ENCODE measurements at places on chromosomes 1 and 21.
A peak's percentile ranks its signal among the peaks of the same experiment; 100 is the strongest.

GRCh38 chr1:12715896-12716437 is at the start of gene AADACL3:
AADACL3 (plus strand) TSS chr1:12716110; CDS start chr1:12716177, 67 bp downstream.
- DNase-seq = no peak

DNA sequence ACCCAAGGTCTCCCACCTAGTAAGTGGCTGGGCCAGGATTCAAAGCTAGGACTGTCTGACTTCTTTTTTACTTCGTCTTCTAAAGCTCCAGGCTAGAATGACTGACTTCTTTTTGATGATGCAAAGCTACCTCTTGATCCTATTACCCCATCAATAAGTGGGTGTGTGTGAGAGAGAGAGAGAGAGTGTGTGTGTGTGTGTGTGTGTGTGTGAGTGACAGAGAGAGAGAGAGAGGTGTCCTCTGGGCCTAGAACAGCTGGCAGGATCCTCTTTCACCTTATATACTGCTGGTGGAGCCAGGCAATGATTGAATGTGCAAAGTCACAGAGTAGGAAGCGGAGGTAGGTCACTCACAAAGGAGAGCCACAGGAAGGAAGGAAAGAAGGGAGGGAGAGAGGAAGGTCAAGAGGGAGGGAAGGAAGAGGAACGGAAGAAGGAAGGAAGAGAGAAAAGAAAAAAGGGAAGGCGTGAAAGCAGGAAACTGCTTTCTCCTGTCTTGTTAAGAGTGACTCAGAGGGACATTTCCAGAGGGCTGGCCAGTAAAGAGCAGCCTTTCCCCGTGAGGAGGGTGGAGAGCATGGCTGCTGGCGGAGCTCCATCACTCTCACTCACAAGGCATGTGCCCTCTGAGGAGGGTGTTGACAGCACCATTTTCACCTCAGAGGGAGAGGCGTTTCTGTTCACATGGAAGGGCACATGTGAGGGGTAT is 68.9 kb downstream of the CDC7 start:
- DNase-seq = no peak

DNA sequence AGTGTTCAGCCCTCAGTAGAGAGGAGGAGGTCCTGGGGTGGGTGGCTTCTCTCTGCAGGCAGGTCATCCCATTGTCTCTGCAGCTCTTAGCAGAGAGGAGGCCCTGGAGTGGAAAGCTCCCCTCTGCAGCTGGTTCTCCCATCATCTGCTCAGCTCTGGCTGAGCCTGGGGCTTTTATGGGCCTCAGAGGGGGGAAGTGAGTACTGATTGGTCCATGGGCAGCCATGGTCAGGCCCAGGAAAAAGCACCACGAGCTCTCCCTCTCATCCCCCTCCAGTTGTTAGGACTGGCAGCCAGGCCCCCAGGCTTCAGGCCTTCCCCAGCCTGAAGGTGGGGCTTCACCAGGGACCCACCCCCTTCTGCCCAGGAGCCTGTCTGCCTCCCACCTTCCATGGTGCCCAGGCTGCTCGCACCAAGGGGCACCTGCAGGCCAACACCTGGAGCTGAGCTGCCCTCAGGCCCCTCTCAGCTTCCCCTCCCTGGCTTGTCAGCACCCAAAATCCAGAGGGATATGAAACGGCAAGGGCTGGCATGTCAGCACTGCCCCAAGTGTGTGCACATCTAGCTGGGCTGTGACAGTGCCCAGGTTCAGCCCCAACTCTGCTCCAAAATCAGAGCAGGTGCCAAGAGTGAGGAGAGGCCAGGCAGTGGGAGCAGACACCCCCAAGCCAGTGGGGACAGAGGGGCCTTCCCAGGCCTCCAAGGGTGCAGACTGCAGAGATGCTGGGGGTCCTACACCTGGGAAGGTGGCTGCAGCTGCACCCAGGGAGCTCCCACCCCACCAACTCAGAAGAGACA is 449.0 kb downstream of the MATN1 start:
- no peak for DNase-seq

GRCh38 chr1:195946500-195946899 is 661.7 kb downstream of the KCNT2 start:
- DNase-seq = no peak

- DNase-seq = no peak
Observed at GRCh38 chr1:205324781-205325180, 3.2 kb upstream of the NUAK2 start.

- no peak for DNase-seq
Observed at GRCh38 chr21:25909341-25909740, 174.6 kb downstream of the GABPA start.

DNA sequence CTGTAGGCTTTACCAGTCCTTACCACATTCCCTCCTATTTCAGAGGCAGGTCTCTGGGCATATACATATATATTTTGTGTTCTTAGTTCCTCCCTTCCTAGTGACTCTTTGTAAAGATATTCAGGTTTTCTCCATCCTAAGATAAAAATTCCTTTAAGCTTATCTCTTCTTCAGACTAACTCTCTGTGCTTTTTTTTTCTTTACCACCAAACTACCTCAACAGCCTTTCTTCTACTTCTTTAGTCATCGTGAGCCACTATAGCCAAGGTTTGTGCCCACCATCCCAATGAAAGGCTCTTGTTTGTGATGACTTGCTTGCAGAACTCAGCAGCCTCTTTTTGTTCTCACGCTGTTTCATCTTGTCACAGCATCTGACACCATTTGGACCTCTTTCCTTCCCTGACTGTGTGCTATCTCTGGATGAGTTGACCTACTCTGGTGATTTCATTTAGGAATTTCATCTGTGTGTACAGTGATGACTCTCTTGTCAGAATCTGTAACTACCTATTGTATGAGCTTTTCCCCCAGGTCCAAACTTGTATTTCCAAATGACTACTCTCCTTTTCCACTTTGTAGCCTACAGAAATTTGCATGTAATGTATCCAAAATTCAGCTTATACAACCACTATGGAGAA is 59.0 kb upstream of the MACF1 start:
- DNase-seq = no peak

GRCh38 chr1:156743367-156744302 is 2.7 kb upstream of the MRPL24 start:
- DNase-seq = no peak

DNA sequence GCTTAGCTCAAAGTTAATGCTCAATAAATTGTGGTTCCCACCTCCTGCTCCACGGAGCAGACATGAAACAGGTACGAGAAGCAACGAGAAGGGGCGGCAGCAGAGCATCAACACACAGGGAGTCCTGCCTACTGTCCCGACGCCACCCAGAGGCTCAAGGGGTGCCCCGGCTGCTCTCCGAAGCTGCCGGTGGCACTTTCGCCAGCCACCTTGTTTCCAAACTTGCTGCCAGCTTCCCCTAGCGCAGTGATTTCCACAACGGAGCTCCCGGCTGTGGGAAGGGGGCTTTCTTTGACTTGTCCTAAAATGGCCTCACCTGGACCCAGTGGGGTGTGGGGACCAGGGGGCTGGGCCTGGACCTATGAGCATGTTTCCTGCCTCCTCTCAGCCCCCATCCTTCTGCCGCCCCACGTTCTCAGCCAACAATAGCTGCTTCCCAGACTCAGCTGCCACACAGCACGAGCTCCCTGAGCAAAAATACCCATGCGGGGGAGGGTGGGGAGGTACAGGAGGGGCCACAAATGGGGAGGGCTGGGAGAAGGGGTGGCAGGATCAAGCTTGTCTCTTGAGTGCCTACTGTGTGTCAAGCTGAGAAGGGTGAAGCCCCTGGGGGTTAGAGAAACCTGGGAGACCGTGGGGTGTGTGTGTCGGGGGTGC is 35.6 kb upstream of the ECE1 start:
- DNase-seq = no peak

- DNase-seq = peak; percentile 70
Observed at GRCh38 chr1:26408604-26409003, 2.0 kb upstream of the LIN28A start.

GRCh38 chr1:81812712-81813111 is 12.0 kb downstream of the ADGRL2 start:
- no peak for DNase-seq

- no peak for DNase-seq
Observed at GRCh38 chr21:46295177-46295770, 9.1 kb downstream of the YBEY start.

GRCh38 chr1:219463636-219464035 is 149.3 kb downstream of the ZC3H11B start:
- DNase-seq = no peak

DNA sequence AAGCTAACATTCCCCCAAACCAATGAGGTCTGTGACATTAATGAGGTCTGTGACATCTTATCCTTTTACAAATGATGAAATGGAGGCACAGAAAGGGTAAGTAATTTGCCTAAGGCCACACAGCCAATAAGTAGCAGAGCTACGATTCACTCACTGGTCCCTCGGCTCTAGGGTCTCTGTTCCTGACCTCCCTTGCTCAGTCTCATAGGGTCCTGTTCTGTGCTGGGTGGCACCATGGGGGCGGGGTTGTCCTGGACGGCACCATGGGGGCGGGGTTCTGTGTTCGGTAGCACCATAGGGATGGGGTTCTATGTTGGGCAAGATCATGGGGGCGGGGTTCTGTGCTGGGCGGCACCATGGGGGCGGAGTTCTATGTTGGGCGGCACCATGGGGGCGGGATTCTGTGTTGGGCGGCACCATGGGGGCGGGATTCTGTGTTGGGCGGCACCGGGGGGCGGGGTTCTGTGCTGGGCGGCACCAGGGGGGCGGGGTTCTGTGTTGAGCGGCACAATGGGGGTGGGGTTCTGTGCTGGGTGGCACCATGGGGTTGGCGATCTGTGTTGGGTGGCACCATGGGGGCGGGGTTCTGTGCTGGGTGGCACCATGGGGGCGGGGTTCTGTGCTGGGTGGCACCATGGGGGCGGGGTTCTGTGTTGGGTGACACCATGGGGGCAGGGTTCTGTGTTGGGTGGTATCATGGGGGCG is 55.6 kb downstream of the CLSTN1 start:
- DNase-seq = no peak

DNA sequence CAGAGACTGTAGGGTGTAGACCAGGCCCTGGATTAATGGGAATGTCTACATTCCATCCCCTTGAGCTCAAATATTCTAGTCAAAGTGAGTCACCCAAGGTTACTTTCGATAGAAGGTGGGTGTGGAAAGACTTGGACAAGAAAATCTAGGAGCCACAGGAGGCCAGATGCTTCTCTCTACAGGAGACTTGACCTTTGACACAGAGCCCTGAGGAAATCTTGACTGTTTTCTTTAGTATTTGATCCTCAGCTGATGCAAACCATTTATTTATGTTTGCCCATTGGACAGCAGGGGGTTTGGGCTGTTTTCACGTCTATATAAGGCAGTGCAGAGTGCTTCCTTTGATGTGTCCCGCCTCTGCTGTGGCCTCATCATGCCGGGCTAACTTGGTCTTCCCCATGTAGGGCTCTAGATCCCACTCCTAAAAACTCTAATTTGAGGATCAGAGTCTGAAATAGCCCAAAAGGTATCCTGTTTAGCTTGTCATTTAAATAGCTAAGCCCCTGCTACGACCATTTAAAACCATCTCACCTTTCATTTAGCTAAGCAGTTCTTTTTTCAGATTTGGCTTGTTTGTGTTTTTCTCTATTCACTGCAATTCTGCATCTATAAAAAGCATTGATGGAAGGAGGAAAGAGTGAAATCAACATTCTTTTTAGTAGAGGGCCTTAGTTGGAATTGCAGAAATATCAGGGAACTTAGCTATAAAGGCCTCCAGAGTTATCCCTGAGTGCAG is 15.5 kb upstream of the MAP3K7CL start:
- DNase-seq = no peak

- no peak for DNase-seq
Observed at GRCh38 chr1:2315674-2316450, 75.5 kb downstream of the MORN1 start.

Data from stimulated activated CD4-positive, alpha-beta T cell treated with anti-CD3 and anti-CD28 coated beads, Interleukin-1b, Interleukin-23, amount 100 ng/mL, for 4 hours (primary cell).